GM12892 (cell line): ENCODE measurements at places on chromosomes 7 and 10.

- no peak for DNase-seq
Measured at GRCh38 chr10:129537151-129537550, 70.1 kb downstream of the MGMT start.

GRCh38 chr10:78515873-78516153 lies 482.1 kb downstream of the RPS24 start:
- no peak for DNase-seq

- no peak for DNase-seq
Measured at GRCh38 chr10:115171392-115171960, 78.3 kb downstream of the ATRNL1 start.

DNA sequence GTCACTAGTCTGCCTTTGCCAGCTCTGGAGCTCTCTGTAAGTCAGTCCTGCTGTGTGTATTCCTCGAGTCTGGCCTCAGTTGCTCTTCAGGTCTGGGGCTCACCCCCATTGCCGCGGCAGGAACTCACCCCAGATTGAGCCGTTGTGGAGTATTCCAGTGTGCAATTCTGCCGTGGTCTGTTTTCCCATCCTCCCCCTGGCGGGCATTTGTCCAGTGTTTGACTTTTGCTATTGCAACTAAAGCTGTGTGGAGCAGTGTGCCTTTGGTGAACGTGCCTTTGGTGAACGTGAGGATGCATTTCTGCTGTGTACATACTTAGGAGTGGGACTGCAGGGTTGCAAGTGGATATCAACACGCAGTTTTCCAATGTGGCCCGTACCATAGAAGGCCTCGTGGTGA lies 134.5 kb downstream of the FAM53B start:
- DNase-seq = no peak

DNA sequence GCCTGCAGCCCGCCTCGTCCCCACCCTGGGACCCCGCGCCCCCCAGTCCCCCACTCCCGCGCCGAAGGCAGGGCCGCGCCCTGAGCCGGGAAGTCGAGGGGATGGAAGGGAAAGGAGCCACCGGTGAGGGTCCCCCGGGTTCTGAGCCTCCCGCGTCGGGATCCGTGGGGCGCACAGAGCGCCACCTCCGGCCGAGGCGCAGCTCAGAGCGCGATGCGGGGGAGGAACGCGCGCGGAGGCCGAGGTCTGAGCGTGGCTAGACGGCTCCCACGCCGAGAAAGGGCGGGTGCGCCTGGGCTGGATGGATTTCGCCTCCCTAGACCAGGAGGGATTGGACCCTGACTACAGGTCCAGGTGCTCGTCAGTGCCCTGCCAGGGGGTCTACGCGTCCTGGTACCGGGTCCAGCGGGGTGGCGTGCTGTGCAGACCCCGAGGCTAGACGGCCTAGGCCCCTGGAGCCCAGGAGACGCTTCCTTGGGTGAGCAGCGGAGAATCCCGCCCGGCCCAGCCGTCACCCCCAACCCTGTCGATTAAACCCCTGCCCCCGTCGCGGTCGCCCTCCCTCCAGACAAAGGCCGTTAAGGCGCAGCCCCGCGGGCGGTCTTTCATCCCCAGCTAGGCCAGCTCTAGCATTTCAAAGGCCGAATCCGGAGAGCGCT lies 986 bp upstream of the PDGFA start:
- DNase-seq = no peak

DNA sequence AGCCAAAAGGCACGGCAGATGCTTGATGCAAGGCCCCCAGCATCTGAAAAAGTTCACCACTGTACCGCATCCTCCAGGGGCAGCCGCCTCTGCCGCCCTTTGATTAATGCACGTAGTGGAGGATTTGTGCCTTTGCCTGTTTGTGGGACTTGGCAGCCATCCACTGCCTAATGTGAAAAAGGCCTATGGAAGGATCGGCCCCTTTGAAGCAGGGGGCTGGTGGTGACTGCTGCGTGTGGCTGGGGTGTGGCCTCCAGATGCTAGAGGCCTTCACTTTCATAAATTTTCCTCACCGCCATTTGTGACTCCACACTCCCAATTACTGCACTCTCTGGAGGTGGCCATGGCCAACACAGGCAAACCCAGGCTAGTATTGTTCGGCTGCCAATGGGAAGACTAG lies 226.0 kb downstream of the BMPER start:
- DNase-seq = no peak

GRCh38 chr10:3020881-3021280 lies 46.5 kb upstream of the PFKP start:
- DNase-seq = no peak

DNA sequence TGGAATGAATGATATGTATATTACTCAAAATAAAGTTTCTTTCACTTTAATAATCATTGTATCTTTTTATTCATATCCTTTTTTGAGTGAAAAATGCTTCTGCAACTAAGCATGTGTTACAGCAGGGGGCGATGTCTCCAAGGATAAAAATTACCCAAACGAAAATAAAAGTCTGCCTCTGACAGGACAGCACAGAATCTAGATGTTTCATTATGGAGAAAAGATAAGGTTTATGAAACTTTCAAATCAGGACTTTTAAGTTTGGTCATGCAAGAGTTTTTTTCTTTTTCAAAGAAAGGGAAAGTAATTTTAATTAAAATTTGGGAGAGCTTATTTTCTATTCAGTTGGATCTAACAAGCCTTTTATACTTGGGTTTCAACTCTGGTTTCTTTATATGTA lies 48.4 kb downstream of the TES start:
- DNase-seq = no peak

GRCh38 chr7:30561389-30561788 lies 33.3 kb upstream of the GARS1 start:
- DNase-seq = no peak

DNA sequence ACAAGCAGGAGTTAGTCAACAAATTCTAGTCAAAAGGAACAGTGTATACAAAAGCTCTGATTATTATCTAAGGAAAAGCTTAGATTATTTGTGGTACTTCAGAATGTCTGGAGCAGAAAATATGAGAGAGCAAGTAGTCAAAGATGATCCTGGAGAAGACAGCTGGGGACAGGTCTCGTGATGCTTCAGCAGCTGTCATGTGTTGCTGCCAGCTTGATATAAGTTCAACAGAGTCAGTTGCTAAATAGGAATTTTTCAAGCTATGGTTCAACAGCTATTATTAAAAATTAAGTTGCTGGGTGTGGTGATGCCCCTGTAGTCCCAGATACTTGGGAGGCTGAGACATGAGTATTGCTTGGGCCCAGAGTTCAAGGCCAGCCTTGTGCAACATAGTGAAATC lies 240.0 kb upstream of the RHOBTB1 start:
- no peak for DNase-seq

DNA sequence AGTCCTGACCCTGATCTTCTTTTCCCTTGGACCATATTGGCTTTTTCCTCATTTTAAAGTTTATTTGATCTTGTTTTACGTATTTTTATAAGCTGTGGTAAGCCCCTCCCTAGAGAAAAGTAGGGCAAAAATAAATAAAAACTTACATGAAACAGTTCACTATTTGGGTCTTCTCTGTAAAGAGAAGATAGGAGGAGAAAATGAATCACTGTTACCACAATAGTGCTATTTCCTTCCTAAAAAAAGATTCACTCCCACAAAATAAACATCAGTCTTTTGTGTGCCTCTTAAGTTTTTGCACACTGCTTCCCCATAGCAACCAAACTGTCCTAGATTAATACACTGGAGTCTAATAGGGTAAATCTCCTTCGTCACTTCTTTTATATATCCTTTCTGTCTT lies 1.4 kb upstream of the SVIL start:
- no peak for DNase-seq

DNA sequence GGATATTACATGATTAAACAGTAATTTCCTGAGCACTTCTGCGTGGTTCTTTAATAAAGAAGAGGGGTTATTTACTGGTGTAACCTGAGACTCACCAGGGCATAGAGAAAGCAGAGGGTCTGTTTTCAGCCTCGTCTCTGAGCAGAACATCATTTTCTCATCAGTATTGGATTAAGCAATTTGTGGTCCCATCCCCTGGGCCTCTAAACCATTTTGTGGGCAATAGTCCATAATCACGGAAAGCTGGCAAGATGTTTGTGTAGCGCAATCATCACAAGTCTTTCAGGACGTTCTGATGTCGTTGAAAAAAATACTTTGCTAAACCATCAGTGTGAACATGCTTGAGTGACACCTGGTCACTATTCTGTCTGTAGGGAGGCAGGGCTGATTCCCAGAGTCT lies 37.1 kb upstream of the SEC61G start:
- DNase-seq = no peak

DNA sequence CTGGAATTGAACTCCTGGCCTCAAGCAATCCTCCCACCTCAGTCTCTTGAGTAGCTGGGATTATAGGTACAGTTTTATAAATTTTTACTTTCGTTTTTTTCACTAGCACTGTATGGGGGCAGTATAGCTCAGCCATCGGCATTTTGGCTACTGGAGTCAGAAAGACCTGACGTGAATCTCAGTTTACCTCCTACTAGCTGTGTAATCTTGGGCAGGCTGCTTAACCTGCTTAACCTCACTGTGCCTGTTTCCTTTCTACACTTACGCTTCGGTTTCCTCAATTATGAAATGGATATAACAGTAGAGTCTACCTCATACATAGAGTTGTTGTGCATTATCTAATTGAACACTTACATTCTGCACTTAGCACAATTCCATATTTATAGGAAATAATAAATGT lies 16.7 kb downstream of the STN1 start:
- no peak for DNase-seq

DNA sequence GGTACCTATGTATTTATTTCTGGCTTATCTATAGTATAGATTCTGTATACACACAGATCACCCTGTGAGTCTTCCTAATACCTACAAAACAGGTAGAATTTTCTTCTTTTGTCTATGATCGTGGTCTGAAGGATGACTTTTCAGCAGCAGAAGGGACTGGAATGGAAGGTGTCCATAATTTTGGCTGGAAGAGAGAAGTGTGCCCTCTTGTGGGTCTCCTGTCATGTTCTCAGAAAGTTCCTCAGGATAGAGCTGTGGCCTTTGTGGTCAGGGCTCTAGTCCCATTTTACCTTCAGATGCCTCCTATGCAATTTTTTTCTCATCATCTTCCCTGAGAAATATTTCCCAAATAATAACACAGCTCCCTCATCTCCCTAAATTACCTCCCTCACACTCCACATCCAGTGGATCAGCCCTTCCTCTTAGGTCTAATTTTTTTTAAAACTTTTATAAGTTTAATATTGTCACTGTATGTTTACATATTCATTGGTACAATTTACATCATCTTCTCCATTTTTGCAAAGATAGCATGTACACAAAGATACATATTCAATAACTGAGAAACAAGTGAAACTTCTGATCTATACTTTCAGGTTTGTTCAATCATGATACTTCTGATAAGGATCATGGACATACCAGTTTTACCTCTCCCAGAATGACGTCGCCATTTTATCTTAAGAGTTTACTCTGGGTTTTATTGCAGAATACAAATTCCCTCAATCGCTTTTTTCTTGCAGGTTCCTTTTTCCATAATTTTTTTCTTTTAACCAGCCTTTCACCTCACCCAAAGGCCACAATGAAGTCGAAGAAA lies 112.7 kb downstream of the REEP3 start:
- no peak for DNase-seq

GRCh38 chr7:81190997-81191768 lies 272.3 kb upstream of the SEMA3C start:
- DNase-seq = no peak

DNA sequence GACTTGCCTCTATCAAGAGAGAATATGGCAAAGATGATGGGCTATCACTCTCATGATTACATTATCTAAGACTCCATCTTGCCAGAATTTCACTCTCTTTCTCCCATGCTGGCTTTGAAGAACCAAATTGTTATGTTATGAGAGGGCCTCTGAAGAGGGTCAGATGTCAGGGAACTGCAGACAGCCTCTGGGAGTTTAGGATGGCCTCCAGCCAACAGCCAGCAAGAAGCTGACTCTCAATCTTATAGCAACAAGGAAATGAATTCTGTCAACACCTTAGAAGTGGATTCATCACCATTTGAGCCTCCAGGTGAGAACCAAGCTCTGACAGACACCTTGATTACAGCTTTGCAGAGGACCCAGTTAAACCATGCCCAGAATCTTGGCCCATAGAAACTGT lies 33.6 kb downstream of the ZNF22 start:
- DNase-seq = no peak

DNA sequence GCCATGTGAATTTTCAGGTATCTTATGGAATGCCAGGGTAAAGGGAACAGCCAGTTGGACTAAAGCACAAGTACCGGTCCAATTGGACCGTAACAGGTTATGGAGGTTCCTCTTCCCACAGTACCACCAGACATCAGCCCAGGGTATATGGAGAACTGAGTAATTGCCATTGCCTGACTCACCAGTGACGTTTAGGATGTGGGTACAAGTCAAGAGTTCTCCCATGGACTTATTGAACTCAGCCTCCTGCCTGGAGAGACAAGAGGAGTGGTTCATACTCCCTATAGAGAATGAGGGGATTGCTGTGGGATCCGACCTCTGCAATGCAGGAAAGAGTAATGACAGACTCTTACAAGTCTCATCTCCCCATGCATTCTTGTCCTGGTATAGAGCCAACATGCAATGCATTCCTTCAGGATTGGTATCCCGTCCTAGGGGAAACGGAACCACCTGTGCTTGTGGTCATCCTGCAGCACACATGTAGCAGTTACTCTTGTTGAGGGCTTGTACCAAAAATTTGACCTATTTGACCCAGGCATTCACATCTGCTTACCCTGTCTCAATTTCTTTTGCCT lies 30.7 kb upstream of the ELOVL3 start:
- no peak for DNase-seq
